Epithelial cell of alveolus of lung (primary cell): ENCODE measurements at places on chromosomes 3 and 15. TPM values are rescaled to one million over a fixed set of nuclear protein-coding genes. Genes with fewer than 3 reads are reported as not detected.

Gene GOLGA8G
- total RNA-seq = not detected in 2 replicates

Gene MLF1
- 17.2 and 19.0 TPM in 2 replicates for total RNA-seq

Gene RBP2
- not detected in 2 replicates for total RNA-seq

Gene GOLGA8H
- total RNA-seq = not detected in 2 replicates

Gene TP63
- total RNA-seq = 0.16 and 0.91 TPM in 2 replicates
